Activated T-cell treated with anti-CD3 and anti-CD28 coated beads for 1 hour (primary cell): ENCODE measurements at places on chromosomes 7 and 10.

GRCh38 chr10:87771871-87772500 lies 46.0 kb downstream of the ATAD1 start:
- no peak for DNase-seq

DNA sequence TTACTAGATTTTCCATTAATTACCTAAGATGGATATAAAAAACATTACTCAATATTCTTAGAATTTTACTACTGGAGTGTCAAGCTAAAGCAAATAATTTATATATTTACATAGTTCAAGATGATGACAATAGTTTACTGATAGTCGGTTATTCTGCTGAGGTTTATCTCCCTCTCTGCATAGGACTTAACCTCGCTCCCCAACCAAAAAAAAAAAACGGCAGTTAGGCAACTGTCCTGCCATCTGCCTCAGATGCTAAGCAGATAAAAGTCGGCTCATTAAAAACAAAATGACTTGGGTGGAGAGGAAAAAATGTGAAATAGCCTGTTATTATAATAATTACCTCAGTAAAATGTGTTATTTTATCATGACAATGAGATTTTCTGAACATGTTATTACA lies 14.0 kb upstream of the ITGB8 start:
- DNase-seq = no peak

- no peak for DNase-seq
Observed at GRCh38 chr7:45402480-45403218, 171.5 kb upstream of the ADCY1 start.

DNA sequence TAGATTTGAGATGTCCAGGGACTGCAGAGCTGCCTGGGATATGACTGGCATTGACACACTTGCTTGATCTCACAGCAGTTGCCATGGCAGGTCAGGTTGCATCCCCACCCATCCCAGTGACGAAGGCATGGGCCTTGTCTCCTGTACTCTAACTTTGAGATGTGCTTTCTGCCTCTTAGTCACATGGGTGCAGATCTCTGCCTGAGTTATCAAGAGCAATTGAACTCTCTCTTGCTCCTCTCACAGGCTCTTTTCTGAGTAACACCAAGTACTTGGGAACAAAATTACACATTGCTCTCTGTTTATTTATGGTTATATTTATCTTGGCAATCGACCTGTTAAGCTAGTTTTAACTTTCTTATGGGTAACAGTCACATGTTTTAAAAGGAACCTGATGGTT lies 237.3 kb downstream of the NSUN6 start:
- no peak for DNase-seq

DNA sequence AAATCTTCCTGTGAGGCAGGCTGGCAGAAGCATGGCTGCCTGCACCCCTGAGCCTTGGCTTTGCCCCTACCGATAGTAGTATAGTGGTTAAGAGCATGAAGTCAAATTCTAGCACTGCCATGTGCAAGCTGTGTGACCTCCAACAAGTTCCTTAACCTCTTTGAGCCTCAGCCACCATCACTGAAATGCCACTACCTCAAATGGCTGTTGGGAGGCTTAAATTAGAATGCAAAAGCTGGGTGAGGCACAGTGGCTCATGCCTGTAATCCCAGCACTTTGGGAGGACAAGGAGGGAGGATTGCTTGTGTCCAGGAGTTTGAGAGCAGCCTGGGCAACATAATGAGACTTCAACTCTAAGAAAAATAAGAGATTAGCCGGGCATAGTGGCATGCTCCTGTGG lies 8.4 kb downstream of the SFRP5 start:
- no peak for DNase-seq

DNA sequence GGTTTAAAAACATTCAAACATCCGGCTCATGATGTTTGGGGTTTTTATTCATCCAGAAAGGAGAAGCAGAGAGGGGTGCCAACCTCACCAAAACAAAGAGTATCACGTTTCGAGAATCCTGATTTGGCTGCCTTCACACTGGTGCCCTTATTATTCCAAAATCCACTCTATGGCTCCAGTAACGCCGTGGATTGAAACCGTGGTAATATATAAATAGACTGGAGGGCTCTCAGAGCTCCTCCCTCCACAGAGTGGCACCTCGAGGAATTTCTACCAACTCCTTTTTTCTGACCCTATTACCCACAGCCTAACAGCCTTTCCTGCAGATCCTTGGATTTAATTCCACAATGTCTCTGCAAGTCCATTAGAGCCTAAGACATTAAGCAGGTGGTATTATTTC lies 353.6 kb downstream of the CRPPA start:
- no peak for DNase-seq

DNA sequence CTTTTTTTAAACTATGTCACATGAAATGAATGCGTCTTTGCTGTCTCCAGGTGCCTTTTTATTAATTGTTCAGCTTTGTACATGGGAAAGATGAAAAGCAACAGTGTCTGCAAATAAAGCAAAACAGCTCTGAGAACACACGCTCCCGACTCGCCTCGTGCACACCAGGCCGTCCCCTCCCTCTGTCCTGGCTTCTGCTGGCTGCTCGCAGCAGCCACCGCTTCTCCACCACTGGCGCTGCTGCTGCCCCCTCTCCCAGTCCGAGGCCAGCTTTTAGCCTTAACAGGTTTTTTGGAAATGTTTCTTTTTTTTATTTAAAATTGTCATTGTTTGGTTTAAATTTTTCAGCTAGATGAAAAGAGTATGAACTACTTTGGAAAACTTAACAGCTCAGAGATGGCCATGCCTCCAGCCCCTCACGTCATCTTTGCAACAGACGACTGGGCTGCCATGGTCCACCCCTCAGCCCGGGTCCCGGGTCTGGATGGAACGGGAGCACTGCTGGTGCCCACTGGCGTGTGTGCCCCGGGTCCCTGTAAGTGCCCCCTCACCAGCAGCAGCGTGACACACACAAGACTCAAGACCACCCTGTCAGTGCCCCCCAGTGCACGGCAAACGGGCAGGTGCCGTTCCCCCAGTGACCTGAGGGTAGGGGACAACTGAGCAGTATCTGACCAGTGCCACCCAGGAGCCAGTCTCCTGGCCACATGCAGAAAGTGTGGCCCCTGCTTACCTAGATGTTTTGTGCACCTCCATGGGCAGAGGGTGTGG lies 415.6 kb upstream of the FOXK1 start:
- no peak for DNase-seq

DNA sequence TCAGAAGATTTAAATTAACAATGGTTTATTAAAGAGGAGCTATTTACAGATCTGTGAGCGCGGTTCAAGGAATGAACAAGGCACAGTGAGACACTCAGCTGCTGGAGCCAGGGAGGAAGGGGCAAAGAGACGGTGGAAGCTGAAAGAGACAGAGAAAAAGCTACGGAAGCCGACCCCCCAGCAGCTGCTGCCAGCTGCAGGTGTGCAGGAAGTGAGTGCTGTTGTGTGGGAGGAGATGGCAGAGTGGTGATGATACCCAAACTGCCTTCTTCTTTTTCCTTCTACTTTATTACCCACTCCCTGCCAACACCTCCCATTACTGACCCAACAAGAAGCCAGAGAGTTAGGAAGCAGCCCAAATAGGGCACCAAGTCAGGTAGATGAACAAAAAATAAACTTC lies 41.9 kb upstream of the MBL2 start:
- no peak for DNase-seq

GRCh38 chr7:47702080-47702479 lies 120.2 kb upstream of the TNS3 start:
- no peak for DNase-seq

- peak; percentile 65 for DNase-seq
Observed at GRCh38 chr7:100965723-100966541, 3.4 kb upstream of the MUC12 start.

GRCh38 chr7:149569025-149569725 lies 71.6 kb upstream of the ZNF746 start:
- no peak for DNase-seq

DNA sequence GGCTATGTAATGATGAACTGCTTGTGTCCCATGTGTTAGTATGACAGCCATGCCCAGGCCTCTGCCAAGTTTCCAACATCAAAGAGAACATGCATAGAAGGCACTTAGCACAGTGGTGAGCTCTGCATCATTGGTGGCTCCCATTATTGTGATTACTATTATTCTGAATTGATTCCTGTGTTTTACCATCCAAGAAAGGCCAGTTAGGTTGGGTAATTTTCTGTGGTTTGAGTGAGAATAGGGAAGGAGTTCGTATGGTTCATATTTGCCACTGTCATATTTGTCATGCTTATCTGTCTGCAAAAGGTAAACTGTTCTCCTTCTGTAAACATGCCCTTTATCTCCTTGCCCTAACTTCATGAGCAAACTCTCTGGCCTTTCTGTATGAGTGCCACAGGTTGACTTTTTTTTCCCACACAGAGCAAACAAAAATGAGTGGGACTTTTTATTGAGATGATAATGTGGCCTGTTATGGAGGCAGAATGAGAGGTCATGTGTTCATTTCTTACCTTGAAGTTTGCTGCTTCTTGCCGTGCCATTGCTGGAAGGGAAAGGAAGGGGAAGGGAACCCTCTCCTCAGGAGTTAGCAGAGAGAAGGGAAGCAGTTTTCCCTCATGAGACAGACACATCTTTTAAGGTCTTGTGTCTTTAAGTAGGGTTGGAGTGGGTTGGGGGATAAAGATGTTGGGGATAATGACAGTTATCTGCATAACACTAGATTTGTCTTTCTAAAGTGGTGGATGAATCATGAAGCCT lies 301.9 kb downstream of the LRMDA start:
- DNase-seq = no peak

DNA sequence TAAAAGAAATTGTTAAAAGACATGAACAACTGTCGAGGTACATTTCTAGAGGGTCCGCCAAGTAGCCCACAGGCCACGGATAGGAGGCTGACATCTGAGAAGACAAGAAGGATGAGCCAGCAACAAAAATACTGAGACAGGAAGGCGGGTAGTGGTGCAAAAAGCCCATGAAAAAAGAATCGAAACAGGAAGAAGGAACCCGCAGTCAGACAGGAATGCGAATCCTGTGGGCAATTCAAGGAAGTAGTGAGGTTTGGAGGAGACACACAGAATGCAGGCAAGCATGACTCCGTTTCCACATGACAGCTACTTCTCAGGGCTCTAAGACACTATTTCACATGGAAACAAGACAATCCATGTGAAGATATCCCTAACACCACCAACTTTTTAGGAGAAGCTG lies 125.2 kb downstream of the DOCK4 start:
- DNase-seq = no peak

DNA sequence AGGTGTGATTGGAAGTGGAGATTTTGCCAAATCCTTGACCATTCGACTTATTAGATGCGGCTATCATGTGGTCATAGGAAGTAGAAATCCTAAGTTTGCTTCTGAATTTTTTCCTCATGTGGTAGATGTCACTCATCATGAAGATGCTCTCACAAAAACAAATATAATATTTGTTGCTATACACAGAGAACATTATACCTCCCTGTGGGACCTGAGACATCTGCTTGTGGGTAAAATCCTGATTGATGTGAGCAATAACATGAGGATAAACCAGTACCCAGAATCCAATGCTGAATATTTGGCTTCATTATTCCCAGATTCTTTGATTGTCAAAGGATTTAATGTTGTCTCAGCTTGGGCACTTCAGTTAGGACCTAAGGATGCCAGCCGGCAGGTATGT lies 13.6 kb downstream of the STEAP2 start:
- DNase-seq = no peak

GRCh38 chr7:102396710-102397019 lies 502 bp downstream of the PRKRIP1 start:
- DNase-seq = no peak

GRCh38 chr10:131746241-131746711 lies 154.5 kb upstream of the PPP2R2D start:
- DNase-seq = no peak

- no peak for DNase-seq
Observed at GRCh38 chr7:119935418-119936025, 337.5 kb upstream of the KCND2 start.

DNA sequence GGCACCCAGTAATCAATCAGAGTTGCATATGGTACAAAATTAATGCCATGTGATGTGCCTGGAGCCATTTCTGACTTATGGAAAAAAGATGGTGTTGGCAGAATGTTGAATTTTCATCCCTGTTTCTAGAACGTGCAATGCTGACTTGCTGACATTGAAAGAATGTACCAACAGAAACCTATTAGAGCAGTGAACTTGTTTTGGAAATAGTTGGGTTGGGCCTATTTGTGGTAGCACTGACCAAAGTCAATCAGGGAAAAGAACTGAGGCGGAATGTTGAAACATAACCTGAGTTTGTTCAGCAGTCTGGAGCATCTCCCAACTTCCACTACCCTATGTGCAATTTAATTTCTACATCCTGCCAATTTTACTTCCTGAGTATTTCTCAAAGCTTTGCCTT lies 11.7 kb upstream of the KIAA1217 start:
- no peak for DNase-seq

DNA sequence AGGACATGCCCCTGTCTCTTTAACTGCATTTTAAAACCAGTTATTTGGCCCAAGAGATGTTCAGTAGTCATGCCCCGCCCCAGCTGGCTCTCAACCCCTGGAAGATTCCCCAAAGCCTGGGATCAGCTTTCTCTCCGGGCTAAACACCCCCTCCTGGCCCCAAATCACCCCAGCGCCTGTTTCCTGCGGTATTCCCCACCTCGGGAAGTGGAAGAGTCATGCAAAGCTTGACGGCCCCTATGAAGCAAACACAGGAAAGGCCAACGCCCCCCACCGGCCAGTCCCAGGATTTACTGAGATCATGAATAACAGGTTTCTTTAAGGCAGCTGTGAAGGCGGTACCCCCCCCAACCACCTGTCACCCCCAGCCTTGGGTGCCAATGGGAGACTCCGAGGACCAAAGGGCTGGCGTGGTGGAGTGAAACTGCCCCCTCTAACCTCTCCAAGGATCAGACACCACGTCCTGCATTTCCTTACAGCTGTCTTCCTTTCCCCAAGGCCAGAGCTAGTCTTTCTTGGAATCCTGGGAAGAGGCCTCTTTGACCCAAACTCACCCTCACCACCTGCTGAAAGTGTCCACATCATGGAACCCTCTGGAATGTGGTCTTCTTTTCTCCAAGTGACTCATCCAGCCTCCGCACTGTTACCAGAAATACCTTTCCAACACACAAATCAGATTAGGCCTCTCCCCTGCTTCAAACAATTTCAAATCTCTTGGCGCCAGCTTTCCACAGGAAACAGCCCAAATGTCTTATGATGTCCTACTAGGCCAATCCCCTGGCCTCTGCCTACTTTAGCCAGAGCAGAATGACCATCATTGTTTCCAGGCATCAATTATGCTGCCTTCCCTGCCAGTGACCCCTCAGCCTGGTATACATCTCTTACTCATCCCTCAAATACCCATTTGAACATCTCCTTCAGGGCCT lies 301.5 kb downstream of the ZEB1 start:
- no peak for DNase-seq

GRCh38 chr10:87642988-87643387 lies 16.7 kb upstream of the PAPSS2 start:
- DNase-seq = no peak

GRCh38 chr7:22146961-22147512 lies 201.3 kb upstream of the CDCA7L start:
- no peak for DNase-seq
